ENCODE measurements at places on chromosomes 12 and 14. TPM values are rescaled to one million over a fixed set of nuclear protein-coding genes. Genes with fewer than 3 reads are reported as not detected.

The XPOT gene
- total RNA-seq: 53.9 TPM

The FOXG1 gene
- not detected for total RNA-seq

The PALS1 gene
- 24.9 TPM for total RNA-seq

The OASL gene
- 0.96 TPM for total RNA-seq

The CSRP2 gene
- 163 TPM for total RNA-seq

- DNase-seq: no peak
Observed at GRCh38 chr12:75888874-75889613, 142.5 kb downstream of the PHLDA1 start.

- DNase-seq: no peak
Observed at GRCh38 chr14:77917491-77918201, 117.7 kb downstream of the ADCK1 start.

DNA sequence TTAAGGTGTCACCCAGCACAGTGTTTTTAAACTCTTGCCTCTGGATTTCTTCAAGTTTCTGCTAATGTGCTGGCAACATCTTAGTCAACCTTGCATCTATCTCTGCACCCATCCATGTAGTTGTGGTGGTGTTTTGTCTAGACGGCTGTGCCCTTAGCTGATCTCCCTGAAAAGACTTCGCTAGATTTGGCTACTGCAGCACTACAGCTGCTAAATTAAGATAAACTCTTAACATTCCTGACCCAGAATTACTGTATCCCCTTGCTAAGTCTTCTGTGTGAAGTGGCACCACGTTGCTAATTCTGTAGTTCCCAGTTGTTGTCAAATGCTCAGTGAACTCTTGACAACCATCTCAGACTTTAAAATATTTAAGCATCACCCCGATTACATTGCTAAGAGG is 66.8 kb downstream of the SRGAP1 start:
- DNase-seq: no peak

GRCh38 chr12:51962737-51963136 is 11.2 kb downstream of the ACVR1B start:
- no peak for DNase-seq

DNA sequence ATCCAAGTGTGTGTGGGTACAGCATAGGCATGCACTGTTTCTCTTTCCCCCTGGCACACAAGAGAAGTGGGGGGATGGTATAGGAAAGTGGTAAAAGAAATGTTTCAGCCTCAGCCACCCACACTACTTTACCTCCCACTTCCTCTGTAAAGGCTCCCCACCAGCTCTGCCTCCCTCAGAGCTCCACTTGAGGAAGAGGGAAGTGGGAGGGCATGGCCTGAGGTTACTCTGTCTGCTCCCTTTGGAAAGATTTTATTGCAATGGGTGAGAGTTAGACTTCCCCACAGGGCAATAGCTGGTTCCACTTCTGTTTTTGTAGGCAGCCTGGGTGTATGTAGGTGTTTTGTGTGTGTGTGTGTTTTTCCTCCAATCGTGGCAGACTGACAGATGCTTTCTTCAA is 145.3 kb downstream of the SSPN start:
- DNase-seq: no peak

- DNase-seq: no peak
Observed at GRCh38 chr12:116650585-116651087, 87.2 kb downstream of the SPRING1 start.
